Right lung (tissue), 10 donors: ENCODE measurements at places on chromosomes 4 and X. TPM values are rescaled to one million over a fixed set of nuclear protein-coding genes. Genes with fewer than 3 reads are reported as not detected.

Gene TCEAL6
- polyA plus RNA-seq, result 0.10 TPM

Gene CPLX1
- 1.1 TPM for polyA plus RNA-seq

Gene NR3C2
- 10.7 TPM for polyA plus RNA-seq

Gene CA5B
- 15.4 TPM for polyA plus RNA-seq

Gene TEX28
- polyA plus RNA-seq, result not detected

Gene RNF175
- 7.3 TPM for polyA plus RNA-seq

- DNase-seq, result no peak
These were observed 7.8 kb downstream of the GATB start for GRCh38 chr4:151753056-151753455.

DNA sequence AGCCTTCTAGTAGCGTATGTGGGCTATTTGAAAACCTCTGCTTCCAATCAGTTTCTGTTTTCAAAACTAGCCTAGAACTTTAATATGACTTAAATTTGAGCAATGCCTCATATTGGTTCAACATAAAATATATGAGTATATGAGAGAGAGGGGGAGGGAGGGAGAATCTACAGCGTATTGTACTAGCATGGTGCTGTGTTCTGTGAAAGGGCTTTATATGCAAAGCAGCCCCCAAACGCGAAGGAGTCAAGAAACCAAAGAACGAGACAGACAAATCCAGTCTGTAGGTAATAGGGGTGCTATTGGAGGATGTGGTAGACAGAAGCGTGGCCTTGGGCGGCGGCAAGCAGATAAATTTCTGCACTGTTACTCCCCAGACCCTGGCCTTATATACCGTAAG, 784 bp upstream of the ANXA5 start:
- no peak for DNase-seq

- DNase-seq, result no peak
These were observed 137.4 kb upstream of the STIM2 start for GRCh38 chr4:26723216-26723615.

- DNase-seq, result no peak
These were observed 46.8 kb upstream of the PDE5A start for GRCh38 chr4:119675391-119675790.

GRCh38 chrX:136380010-136380769, 79.4 kb downstream of the ADGRG4 start:
- no peak for DNase-seq

GRCh38 chr4:151418385-151418784, 9.4 kb downstream of the FHIP1A start:
- no peak for DNase-seq

- no peak for DNase-seq
These were observed 55.0 kb upstream of the NR0B1 start for GRCh38 chrX:30364229-30364628.

- DNase-seq, result no peak
These were observed 43.3 kb downstream of the HOPX start for GRCh38 chr4:56637791-56638190.

DNA sequence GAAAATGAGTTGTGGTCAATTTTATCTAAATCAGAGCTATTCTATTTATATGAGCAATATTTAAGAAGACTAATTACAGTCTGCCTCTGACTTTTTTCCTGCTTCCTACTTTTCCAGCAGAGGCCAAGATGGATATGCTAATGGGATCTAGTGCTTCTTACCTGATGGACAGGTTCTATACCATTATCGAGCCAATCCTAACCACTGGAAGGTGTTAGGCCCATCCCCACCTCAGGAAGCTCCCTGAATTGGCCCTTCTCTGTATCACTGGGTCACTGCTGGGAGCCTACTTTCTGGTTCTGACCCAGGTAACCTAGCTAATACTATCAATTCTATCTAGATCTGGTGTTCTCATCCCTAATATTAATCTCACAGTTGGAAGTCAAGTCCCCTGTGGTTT, 577 bp upstream of the YIPF7 start:
- DNase-seq, result no peak

- DNase-seq, result no peak
These were observed 97.7 kb upstream of the RBPJ start for GRCh38 chr4:26223155-26223554.

DNA sequence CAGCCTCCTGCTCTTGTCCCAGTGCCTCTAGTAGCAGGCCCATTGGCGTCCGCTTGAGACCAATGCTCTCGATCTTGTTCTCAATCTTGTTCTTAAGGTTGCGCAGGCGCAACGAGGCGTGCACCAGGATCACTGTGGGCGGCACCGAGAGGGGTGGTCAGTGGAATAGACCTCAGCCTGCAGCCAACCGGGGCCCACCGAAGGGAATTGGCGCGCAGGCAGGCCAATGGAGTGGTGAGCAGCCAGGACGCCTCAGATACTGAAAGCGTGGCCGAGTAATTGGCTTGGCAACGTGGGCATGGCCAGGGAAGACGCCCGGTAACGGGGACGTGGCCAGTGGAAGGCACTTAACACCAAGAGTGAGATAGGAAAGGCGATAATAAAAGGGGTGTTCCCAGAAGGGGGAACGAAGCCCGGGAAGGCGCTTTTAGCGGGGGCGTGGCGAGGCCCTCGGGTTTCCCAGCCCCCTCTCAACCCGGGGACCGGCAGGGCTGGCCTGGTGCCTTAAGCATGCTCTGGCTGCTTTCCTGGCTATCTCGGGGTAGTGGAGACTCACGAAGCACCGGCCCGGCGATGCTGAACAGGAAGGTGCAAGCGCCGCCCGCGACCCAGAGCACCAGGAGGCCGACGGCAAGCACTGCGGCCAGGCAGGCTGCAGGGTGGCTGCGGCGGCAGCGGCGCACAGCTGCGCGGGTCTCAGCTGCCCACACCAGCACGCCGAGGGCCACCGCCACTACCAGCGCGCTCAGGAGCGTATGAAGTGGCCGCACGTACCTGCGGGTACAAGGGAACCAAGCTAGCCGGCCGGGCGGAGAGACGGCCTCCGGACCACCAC, 1.7 kb downstream of the PRAF2 start:
- DNase-seq, result peak; percentile 83

- no peak for DNase-seq
These were observed 4.6 kb downstream of the RASSF6 start for GRCh38 chr4:73615613-73616012.

DNA sequence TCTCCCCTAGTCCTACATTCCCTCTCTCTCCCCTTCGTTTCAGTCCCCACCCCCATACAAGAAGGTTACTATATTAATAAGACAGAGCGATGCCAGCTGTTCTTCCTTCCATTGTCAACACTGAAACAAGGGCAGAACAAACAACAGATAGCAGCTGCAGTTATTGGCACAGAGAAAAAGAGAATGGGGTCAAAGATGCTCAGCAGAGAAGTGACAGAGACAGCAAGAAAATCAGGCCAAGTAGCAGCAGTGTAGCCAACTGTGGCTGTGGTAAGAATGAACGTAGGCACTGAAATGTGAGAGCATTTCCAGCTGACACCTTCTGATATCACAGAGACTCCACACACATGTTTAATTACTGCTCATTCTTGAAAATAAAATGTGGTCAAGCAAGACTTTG, 641.8 kb downstream of the FSTL5 start:
- DNase-seq, result peak; percentile 8

DNA sequence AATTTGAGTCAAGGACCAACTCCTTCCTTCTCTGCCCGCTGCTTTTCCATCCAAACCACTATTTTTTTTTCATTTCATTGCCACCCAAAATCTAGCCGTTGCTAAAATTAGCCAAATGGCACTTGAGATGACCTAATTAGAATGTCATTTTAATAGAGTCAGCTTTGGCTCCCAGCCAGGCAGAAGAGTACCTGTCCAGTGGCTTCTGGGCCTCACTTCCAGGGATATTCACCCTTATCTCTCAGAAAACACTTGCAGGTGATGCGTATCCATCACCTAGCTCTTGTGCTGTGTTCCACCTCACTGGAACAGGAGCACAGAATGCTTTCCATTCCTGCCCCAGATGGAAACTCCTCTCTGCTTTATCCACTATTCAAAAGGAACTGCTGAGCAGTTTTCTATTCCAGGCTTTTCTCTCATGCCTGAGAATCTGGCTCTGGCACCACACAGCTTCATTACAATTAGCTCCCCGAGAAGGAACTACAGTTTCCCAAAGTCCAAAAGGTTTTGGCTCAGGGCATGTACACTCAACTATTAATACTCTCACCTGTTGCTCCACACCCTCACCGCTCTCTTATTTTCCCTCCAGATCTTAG, 18.5 kb downstream of the MAGEA9B start:
- no peak for DNase-seq

GRCh38 chr4:170307182-170307581, 217.4 kb upstream of the AADAT start:
- DNase-seq, result no peak

- no peak for DNase-seq
These were observed 446.9 kb downstream of the GRXCR1 start for GRCh38 chr4:43339435-43339834.

DNA sequence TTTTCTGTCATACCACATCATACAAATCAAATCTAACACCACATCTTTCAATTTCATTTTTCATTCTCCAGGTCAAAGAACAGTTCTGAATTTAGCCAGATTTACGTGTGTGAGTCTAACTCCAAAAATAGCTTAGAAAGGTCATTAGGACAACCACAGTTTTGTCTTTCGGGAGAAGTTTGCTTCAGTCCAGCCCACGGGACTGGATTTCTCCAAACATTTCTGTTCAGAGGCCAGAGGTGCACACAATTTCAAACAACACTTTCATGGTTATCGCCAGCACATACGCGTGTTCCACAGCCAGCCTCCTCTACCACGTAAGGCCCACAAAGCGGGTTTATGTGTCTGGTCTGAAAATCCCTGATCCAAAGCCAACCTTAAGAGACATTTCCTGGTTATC, 65.9 kb downstream of the VEGFC start:
- DNase-seq, result peak; percentile 36

DNA sequence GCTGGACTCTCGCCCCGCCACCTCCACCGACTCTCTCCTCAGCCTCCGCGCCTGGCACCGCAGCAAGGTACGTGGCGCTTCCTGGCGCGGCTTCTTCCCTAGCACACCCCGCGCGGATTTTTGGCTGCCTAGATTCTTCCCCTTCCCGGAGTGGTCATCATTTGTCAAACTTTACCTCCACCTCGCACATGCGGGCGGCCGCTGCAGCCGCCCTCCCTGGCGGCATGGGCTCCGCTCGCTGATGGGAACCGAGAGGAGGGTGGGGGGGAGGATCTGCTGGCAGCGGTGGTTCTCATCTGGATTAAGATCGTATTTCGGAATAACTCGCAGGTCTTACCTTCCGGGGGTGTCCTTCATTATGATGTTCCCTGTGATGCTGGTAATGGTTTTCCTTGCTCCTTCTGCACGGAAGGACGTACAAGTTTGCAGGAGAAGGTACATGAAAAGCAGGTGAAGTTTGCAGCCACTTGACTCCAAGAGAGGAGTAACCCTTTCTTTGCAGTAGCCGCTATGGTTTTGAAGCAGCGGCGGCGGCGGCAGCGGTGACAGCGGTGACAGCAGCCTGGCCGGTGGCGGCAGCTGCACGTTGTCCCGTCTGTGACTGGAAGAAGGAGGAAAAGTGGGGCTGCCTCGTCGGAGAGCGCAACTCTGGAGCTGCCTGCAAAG, 2183.9 kb upstream of the TENM3 start:
- DNase-seq, result peak; percentile 24

DNA sequence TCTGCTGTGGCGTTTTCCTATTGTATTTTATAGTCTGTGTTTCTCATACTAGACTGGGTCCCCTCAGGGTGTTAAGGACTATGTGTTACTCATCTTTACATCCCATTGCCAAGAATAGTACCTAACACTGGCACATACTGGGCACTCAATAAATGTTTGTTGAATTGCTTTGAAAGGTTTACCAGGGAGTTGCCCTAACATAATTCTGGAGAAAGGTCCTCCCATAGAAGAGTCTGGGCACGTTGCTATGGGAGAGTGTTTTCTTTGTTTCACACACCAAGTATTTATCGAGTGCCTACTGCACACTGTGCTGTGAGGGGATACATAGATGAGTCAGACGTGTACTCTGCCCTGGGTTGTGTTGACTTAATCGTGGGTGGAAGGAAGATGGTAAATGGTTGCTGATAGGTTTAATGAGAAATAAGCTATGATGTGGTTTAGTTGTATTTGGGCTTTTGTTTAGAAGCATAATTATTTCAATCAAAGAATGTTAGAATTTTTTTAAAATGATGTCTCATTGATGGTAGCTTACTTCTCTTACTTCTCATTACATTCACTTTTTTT, 42.9 kb downstream of the AFF1 start:
- DNase-seq, result no peak

DNA sequence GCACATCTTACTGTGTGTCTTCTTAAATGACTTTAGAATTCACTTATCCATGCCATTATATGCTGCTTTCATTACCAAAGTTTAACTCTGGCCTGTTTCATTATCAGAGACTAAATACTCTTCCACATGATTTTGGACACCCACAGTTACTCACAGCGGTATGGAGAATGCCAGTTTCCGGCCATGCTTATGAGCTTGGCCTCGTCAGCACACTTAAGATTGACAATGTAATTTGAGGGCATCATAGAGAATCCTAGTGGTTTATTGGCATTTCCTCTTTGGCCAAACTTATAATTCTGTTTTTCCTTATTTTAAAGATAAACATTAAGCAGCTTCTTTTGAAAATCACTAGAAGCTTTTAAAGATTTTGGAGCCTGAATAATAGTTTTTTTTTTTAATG, 104.5 kb downstream of the IRF2 start:
- no peak for DNase-seq

DNA sequence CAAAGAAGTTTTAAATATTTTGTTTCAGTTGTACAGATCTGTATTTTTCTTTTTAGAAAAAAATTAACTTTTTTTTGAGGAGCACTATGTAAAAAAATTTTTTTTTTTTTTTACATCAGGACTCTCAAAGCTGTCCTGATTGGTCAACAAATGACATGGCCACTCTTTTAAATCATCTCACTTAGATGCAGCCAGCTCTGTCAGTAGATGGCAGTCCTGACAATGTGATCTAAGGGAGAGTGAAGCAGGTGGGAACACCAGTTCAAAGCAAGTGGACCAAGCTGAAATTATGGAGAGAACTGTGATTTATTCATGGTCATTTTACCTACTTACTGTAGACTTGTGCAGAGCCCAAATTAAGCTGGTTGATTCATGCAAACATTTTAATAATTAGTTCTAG, 174.7 kb upstream of the GPRIN3 start:
- DNase-seq, result no peak

DNA sequence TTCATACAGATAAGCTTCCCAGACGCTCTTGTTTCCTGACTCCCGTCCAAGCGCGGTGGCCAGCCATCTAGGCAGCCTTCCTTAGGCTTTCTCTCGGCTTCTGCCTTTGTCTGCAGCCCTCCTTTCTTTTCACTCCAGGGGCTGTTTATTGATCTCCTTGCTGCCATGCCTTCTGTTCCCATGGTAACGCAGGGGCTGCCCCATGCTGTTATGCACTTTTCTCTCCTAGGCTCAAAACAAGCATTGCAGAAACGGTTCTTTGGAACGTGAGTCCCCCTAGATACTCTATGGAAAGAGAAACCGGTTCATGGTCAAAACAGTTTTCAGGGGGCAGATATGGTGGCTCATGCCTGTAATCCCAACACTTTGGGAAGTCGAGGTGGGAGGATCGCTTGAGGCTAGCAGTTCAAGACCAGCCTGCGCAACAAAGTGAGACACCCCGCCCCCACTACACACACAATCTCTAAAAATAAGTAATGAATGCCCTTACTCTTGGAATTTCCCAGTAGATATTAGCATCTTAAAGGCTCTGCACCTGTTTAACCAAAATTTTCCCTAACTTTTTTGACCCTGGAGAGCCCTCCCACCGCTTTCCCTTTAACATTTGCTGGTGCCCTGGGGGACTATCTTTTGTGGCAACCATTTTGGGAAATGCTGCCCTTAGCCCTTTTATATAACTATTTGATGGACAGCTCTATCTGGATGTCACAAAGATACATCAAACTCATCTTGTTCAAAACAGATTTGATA, 53.9 kb upstream of the ZNF157 start:
- DNase-seq, result no peak
